ENCODE measurements at places on chromosomes 3 and 15.

- DNase-seq, result no peak
These were observed 256.0 kb downstream of the ULK4 start for GRCh38 chr3:41705893-41706292.

DNA sequence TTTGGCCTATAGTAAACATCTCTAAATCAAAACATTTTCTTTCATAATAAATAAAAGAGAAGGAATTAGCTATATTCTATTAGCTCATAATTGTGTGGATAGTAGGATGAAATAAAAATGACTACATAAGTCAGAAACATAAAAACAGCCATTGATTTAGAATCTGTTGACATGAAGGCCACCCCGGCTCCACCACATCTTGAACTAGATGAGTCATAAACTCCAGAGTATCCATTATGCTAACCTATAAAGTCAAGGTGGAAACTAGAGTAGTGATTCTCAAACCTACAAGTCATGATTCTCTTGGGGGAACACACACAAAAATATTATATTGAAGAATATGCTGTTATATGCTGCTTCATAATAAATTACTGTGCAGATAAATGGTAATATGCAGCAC is 831.0 kb downstream of the TUSC7 start:
- no peak for DNase-seq

GRCh38 chr15:47870956-47871625 is 153.8 kb downstream of the SEMA6D start:
- DNase-seq, result no peak

GRCh38 chr3:85594676-85595075 is 635.9 kb downstream of the CADM2 start:
- DNase-seq, result no peak

DNA sequence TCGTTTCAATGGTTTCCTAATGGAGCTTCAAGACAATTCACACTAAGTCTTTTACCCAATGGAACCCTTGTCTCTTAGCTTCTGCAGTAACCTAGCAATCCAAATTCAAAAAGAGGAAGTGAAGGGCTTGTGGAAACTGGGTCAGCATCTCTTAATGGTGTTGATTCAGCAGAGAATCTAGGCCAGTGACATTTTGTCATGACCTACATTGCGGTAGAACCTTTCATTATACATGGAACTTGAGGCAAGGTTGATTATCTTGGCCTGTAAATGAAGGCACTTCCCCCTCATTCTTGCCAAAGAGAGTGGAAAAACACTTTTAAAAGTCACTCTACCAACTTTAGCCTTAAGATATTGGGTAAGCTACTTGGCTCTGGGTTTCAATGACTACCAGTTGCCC is 42.8 kb downstream of the C2CD4B start:
- no peak for DNase-seq

GRCh38 chr3:102682741-102683140 is 247.9 kb downstream of the ZPLD1 start:
- no peak for DNase-seq

DNA sequence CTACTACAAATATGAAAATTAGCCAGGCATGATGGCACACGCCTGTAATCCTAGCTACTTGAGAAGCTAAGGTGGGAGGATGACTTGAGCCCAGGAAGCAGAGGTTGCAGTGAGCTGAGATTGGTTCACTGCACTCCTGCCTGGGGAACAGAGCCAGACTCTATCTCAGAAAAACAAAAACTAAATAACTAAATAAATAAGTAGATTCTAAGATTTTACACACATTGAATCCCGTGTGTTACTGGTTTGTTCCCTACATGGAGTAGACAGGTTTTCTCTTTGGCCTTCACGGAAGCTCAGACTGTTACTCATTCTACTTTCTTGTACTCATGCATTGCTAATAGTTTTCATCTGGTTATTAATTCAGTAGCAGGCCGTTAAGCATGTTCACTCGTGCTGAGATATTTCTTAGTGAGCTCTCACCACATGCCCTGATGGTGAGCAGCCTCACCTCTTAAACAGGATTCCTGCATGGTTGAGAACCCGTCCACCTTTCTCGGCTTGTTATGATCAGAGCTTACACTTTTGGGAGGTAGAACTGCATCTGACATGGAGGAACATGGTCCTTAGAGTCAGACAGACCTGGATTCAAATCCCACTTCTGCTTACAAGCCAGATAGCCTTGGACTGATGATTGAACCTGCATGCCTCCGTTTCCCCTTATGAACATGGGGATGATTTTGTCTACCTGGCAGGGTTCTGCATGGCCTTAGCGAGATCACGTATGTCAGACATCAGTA is 49.1 kb downstream of the CMTM7 start:
- DNase-seq, result no peak

DNA sequence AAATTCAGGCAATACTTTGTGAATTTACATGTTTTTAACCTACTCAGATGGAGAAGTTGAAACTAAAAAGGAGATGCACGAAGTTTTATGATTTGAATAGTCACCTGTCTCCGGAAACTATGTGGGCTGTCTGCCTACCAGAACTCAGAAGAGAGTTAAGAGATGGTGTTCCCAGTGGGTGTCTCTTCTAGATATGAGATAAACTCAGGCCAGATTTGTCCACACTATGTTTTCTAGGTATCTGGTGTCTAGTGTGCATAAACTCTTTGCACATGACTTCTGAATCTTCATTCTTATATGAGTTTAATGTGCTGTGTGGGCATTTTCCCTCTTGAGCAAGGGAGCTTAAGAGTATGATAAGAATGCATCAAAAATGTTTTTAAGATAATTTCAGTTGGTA is 222.8 kb downstream of the FOXP1 start:
- no peak for DNase-seq

DNA sequence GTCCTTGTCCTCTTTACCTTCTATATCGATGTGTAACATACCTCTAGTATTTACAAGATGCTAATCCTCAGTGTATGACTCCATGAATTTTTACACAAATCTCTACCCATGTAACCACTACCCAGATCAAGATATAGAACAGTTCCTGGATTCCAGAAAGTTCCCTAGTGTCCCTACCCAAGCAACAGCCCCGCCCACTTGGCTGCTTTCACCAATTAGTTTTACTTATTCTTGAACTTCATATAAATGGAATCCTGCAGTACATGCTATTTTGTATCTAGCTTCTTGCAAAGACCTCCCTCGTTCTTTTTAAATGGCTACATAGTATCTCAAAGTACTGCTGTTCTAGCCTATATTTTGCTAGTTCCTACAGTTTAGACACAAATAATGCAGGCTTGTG is 33.0 kb downstream of the CD276 start:
- no peak for DNase-seq

- DNase-seq, result no peak
These were observed 125.8 kb downstream of the P2RY1 start for GRCh38 chr3:152960684-152961083.

GRCh38 chr3:165195640-165196576 is at the start of gene SLITRK3:
Gene SLITRK3, minus strand, starts transcription at chr3:165196384. Its CDS starts 5,554 bp downstream, at chr3:165190830.
- no peak for DNase-seq

- no peak for DNase-seq
These were observed 151.4 kb upstream of the ARL6 start for GRCh38 chr3:97613139-97613538.

GRCh38 chr3:133856316-133856715 is 39.4 kb downstream of the RAB6B start:
- no peak for DNase-seq

- no peak for DNase-seq
These were observed 35.1 kb upstream of the CSPG5 start for GRCh38 chr3:47613722-47614121.

DNA sequence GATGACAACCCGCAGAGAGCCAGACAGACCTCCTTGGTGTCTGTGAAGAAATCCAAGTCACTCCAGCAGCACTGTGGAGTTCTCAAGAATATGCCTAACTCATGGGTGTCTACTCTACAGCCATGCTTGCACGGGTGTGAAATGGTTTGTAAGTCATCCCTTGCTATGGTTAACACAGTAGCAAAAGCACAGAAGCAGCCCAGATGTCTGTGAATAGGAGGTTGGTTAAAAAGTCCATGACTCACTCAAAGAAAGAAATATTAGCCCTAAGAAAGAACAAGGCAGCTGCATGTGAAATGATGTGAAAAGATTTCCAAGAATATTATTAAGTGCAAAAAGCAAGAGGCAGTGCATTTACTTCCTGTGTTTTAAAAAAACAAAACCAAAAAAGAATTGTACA is 12.1 kb upstream of the LIMD1 start:
- DNase-seq, result no peak

GRCh38 chr3:189792046-189792929 is 161.1 kb downstream of the TP63 start:
- DNase-seq, result no peak

DNA sequence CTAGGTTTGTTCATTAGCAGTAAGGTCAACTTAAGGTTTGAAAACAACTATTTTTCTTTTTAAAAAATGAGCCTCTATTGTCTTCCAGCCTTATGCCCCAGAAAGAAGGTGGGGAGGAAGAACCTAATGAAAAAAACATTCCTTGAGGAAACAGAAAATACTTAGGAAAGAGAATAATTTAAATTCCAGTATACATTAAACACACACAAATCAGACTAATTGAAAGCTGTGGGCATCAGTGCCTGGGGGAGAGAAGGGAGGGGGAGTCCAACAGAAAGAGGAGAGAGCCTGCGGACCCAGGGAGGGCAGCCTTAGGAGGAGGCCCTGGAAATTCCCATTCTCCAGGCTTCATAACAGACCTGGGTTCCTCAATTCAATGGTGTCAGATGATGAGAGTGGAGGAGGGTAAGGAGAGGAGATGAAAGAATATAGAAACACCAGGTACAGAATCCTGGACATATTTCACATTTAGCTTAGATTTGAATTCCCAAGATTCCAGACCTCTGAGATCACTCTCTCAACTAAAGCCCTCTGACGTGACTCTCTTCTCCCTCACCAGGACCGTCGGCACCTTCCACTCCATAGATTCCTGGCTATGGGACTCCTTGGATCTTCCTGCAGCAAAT is 320.5 kb upstream of the UMPS start:
- no peak for DNase-seq

- DNase-seq, result no peak
These were observed 189.5 kb upstream of the WNT5A start for GRCh38 chr3:55676643-55677042.

DNA sequence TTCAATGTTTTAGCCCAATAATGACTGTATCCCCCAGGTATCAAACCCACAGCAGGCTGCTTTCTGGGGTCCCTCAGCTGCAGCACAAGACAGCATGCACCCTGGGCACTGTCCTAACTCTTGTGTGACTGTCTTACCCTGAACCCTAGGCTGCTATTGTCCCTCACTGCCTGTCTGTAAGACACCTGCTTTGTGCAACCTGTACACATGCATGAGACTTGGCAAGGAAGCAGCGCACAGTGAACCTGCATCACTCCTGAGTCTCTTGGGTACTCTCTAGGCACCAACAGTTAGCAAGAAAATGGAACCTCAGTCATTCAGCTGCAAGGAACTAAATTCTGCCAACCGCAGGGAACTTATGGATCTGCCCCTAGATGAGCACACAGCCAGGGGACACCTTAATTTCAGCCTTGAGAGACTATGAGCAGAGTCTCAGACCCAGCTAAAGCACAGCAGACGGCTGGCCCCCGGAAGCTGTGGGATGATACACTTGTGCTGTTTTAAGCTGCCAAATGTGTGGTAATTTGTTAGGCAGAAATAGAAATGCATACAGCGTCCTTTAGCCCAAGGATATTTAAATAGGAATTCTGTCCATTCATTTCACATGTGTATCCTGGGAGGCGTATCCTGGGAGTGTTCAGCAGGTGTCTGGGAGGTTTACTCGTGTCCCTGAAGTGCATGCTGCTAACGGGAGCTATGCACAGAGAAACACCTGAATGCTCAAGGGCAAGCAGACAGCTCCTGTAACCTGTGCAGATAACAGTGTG is 223.8 kb downstream of the KLF13 start:
- DNase-seq, result no peak

All from ovary (tissue), 10 donors.